Camera-type eye (tissue), 1 donor: ENCODE measurements at places on chromosomes 2 and 18. TPM values are rescaled to one million over a fixed set of nuclear protein-coding genes. Genes with fewer than 3 reads are reported as not detected.

The PSMA8 gene
- total RNA-seq = not detected

The KCNS3 gene
- 10.9 TPM for total RNA-seq

The CNGA3 gene
- total RNA-seq = 9.7 TPM

The CERKL gene
- 39.1 TPM for total RNA-seq
